ENCODE measurements at places on chromosomes 7 and 10.

- H3K36me3 ChIP-seq = no peaks in the 10 kb centered on the region
- H3K4me3 ChIP-seq = no peak overlapping the region
- no peaks in the 10 kb centered on the region for H3K4me1 ChIP-seq
- H3K27me3 ChIP-seq = no peaks in the 10 kb centered on the region
These were observed 95.3 kb downstream of the CUX1 start for GRCh38 chr7:101912716-101913110.

- H3K27me3 ChIP-seq = no peaks in the 10 kb centered on the region
- no peak overlapping the region for H3K4me3 ChIP-seq
- H3K27ac ChIP-seq = no peak overlapping the region
- no peak for DNase-seq
- no peaks in the 10 kb centered on the region for H3K4me1 ChIP-seq
These were observed 407.4 kb downstream of the MAGI2 start for GRCh38 chr7:79046061-79046460.

DNA sequence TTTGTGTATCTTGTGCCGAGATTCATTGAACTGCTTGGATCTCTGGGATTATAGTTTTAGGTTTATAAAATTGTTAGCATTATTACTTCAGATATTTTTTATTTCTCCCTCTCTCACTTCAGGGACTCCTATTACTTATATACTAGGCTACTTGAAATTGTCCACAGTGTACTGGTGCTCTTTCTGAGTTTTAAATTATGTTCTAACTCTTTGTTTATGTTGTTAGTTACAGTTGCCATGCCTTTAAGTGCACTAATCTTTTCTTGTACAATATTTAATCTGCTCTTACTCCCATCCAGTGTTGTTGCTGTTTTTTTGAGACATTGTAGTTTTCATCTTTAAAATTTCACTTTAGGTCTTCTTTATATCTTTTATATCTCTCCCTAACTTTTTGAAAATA is 13.1 kb downstream of the PLEKHS1 start:
- no peaks in the 10 kb centered on the region for H3K36me3 ChIP-seq
- DNase-seq = no peak
- peaks cover 56% of the 10 kb centered on the region for H3K27me3 ChIP-seq
- no peaks in the 10 kb centered on the region for H3K4me1 ChIP-seq
- no peak overlapping the region for H3K4me3 ChIP-seq

DNA sequence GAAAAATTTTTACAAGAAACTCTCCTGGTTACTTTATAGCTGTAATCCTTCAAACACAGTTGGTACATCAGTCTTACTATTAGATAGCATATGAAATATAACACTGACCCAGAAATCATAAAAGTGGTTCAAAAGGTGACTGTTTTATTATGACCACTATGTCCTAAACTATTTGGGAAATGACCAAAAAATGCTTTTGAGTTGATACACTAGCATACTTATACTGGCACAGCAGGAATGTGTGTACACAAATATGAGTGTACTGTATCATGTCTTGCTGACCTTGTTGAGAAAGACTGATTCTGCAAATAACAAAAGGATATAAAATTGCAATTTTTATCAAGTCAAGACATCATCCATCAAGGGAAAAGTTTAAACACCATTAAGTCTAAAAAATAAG is 24.3 kb downstream of the CSTF2T start:
- H3K4me1 ChIP-seq = no peaks in the 10 kb centered on the region
- H3K27me3 ChIP-seq = no peaks in the 10 kb centered on the region
- no peak for DNase-seq

DNA sequence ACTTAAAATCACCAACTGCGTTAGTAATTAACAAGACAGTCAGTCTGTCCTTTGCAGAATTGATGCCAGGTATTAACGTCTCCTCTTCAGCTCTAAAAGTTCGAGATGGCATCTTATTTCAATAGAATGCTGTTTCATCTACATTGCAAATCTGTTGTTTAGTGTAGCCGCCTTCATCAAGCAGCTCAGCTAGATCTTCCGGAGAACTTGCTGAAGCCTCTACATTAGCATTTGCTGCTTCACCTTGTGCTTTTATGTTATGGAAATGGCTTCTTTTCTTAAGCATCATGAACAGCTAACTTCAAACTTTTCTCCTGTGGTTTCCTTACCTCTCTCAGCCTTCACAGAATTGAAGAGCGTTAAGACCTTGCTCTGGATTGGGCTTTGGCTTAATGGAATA is 95.5 kb upstream of the FAM20C start:
- DNase-seq = no peak
- H3K36me3 ChIP-seq = no peaks in the 10 kb centered on the region
- peaks cover 6% of the 10 kb centered on the region for H3K27me3 ChIP-seq
- H3K27ac ChIP-seq = no peak overlapping the region
- no peak overlapping the region for H3K4me3 ChIP-seq
- H3K4me1 ChIP-seq = no peaks in the 10 kb centered on the region

DNA sequence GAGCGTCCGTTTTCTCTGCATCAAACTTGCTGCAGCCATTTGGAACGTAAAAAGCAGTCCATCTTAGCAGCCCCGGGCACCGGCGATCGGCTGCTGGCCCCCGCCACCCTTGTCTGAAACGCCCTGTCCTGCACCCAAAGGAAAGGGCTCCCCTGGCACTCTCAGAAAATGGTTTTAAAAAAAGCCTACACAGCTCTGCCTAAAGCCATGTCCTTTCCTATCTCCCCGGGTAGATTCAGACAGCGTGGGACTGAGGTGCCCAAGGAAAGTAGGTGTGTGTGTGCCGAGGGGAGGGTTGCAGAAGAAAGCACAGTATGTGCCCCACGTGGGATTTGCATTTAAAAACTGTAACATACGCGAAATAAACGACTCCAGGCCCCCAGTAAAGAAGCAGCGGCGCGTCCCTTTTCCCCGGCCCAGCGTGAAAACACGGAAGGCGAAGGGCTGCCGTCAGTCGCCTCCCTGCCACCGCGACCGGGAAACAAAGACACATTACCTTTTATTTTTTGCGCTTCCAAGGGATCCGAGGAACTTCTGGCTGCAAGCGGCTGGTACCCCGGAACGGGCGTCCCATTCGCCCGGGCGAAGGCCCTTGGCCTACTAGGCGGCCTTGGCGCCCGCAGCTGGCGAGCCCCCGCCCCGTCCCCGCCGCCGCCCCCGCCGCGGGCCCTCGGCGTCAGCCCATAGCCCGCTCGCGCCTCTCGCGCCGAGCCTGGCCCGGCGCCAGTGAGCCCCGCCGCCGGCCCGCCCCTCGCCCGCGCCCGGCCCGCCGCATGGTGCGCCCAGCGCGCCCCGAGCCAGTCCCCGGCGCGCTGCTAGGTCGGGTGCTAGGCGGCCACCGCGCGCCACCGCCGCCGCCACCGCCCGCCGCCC is 304.6 kb downstream of the PRPF18 start:
- peaks cover 11% of the 10 kb centered on the region for H3K4me1 ChIP-seq
- H3K27me3 ChIP-seq = peaks cover 74% of the 10 kb centered on the region
- H3K4me3 ChIP-seq = peak overlapping the region; percentile 62
- H3K36me3 ChIP-seq = peaks cover 2% of the 10 kb centered on the region

DNA sequence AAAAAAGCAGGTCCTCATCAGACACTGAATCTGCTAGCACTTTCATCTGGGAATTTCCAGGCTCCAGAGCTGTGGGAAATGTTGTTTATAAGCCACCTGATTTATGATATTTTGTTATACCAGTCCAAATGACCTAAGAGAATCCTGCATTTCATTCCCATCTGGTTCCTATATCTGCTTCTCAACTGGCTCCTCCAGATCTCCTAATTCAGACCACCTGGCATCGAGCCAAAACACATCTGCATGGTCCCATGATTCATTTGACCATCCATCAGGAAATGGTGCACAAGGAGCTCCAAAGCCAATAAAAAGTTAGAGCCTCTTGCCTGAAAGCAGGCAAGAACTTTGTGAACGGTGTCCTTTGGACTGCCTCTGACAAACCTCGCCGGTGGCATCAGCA is 108.9 kb downstream of the IPMK start:
- peaks cover 12% of the 10 kb centered on the region for H3K27me3 ChIP-seq
- DNase-seq = no peak
- no peak overlapping the region for H3K27ac ChIP-seq
- no peak overlapping the region for H3K4me3 ChIP-seq
- no peaks in the 10 kb centered on the region for H3K4me1 ChIP-seq

- no peak overlapping the region for H3K27ac ChIP-seq
- H3K27me3 ChIP-seq = no peaks in the 10 kb centered on the region
- H3K36me3 ChIP-seq = peaks cover 7% of the 10 kb centered on the region
- no peak for DNase-seq
- H3K4me3 ChIP-seq = no peak overlapping the region
These were observed 14.4 kb downstream of the MPLKIP start for GRCh38 chr7:40120020-40120419.

DNA sequence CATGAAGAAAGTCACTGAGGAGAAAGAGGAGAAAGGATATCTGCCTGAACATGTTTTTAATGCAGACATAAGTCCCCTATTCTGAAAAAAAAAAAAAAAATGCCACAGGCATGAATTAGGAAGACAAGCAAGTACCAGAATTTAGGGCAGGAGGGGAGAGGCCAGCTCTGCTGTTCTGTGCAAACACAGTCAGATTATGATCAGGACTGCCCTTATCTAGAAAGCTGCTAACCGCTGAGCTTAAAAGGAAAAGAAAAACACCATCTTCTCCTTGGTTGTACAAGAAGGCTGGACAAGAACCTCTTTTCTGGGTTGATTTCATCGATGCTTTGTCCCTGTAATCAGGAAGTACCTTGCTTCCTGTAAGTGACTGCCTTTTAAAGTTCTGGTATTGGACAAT is 15.3 kb upstream of the PWWP2B start:
- peaks cover 15% of the 10 kb centered on the region for H3K4me1 ChIP-seq
- no peak for DNase-seq
- no peak overlapping the region for H3K4me3 ChIP-seq

GRCh38 chr7:29955799-29956486 is 33.7 kb downstream of the SCRN1 start:
- H3K27me3 ChIP-seq = no peaks in the 10 kb centered on the region
- peak overlapping the region; percentile 83 for H3K27ac ChIP-seq
- H3K36me3 ChIP-seq = peaks cover 18% of the 10 kb centered on the region
- DNase-seq = peak; percentile 49
- peaks cover 40% of the 10 kb centered on the region for H3K4me1 ChIP-seq

- H3K36me3 ChIP-seq = no peaks in the 10 kb centered on the region
- no peak overlapping the region for H3K27ac ChIP-seq
- no peaks in the 10 kb centered on the region for H3K4me1 ChIP-seq
- DNase-seq = no peak
These were observed 41.3 kb downstream of the TBXAS1 start for GRCh38 chr7:139870380-139870779.

- no peaks in the 10 kb centered on the region for H3K36me3 ChIP-seq
- H3K27ac ChIP-seq = no peak overlapping the region
- H3K4me3 ChIP-seq = no peak overlapping the region
- H3K4me1 ChIP-seq = no peaks in the 10 kb centered on the region
- no peak for DNase-seq
These were observed 49.6 kb upstream of the GPR158 start for GRCh38 chr10:25125201-25125611.

DNA sequence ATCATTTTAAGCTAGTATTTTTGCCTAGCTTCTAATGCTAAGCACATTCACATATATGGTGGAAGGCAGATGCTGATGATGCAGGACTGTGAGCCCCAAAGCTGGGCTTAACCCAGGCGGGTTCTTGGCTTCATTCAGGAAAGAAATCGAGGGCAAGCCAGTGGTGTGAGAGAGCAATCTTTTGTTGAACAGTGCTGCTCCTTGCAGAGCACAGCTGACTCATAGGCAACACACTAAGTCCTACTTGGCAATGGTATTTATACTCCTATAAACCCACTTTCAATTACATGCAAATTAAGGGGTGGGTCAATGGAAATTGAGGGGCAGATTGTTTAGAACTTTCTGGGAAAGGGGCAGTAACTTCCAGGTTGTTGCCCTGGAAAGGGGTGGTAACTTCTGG is 42.0 kb upstream of the CELF2 start:
- no peak overlapping the region for H3K27ac ChIP-seq
- H3K4me1 ChIP-seq = no peaks in the 10 kb centered on the region
- H3K27me3 ChIP-seq = peaks cover 20% of the 10 kb centered on the region
- H3K4me3 ChIP-seq = no peak overlapping the region

- no peak overlapping the region for H3K4me3 ChIP-seq
- H3K27ac ChIP-seq = no peak overlapping the region
- no peaks in the 10 kb centered on the region for H3K4me1 ChIP-seq
- peaks cover 10% of the 10 kb centered on the region for H3K27me3 ChIP-seq
- no peak for DNase-seq
- H3K36me3 ChIP-seq = no peaks in the 10 kb centered on the region
These were observed 186.2 kb downstream of the LRMDA start for GRCh38 chr10:75617485-75618155.

DNA sequence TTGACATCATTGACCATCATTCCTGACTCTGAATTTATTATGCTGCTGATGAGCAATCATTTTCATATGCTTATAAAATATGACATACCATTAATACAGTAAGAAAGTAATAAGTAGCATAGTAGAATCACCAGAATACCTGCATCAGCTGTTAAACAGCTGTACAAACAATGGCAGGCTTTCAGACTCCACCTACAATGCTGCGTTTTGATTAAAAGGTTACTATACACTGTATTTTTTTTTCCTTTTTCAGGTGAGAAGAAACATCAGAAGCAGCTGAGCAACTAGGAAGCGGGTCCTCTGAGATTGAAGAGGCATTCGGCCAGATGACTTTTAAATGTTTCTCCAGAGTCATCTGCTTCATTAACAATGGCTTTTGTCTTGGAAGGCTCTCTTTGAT is 7.1 kb downstream of the ASNS start:
- DNase-seq = no peak
- H3K4me1 ChIP-seq = peaks cover 5% of the 10 kb centered on the region
- H3K36me3 ChIP-seq = peaks cover 20% of the 10 kb centered on the region

- H3K4me1 ChIP-seq = no peaks in the 10 kb centered on the region
- no peak overlapping the region for H3K4me3 ChIP-seq
- H3K27me3 ChIP-seq = peaks cover 5% of the 10 kb centered on the region
- no peak for DNase-seq
- no peaks in the 10 kb centered on the region for H3K36me3 ChIP-seq
These were observed 189.5 kb downstream of the CXCL12 start for GRCh38 chr10:44195112-44196007.

DNA sequence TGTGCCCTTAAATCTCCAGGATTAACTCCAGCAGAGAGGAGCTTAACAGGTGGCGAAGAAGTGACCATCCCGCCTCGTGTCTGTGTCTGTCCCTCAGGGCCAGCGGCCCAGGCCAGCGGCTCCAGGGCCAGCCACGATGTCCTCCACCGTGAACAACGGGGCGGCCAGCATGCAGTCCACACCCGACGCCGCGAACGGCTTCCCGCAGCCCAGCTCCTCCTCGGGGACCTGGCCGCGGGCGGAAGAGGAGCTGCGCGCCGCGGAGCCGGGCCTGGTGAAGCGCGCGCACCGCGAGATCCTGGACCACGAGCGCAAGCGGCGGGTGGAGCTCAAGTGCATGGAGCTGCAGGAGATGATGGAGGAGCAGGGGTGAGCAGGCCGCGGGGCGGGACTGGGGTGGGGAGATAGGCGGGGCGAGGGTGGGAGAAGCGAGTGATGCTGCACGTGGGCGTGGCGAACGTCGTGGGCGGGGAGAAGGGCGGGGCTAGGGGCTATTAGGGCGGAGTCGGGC is 33.3 kb downstream of the SRRM3 start:
- H3K27me3 ChIP-seq = peaks cover 42% of the 10 kb centered on the region
- no peak overlapping the region for H3K27ac ChIP-seq
- H3K36me3 ChIP-seq = no peaks in the 10 kb centered on the region

GRCh38 chr7:50356945-50357268 is 52.4 kb downstream of the IKZF1 start:
- peaks cover 86% of the 10 kb centered on the region for H3K4me1 ChIP-seq
- peak overlapping the region; percentile 48 for H3K4me3 ChIP-seq
- H3K27ac ChIP-seq = peak overlapping the region; percentile 93
- no peak for DNase-seq
- H3K27me3 ChIP-seq = no peaks in the 10 kb centered on the region

Measured in activated naive CD8-positive, alpha-beta T cell treated with anti-CD3 and anti-CD28 coated beads, Interleukin-2, amount 10 ng/mL, durations not matched to agents 7 days and 5 days (primary cell).